ENCODE measurements at places on chromosomes 6 and 20.

GRCh38 chr20:5172903-5173463 is 46.2 kb downstream of the CDS2 start:
- DNase-seq, result no peak

- no peak for DNase-seq
Observed at GRCh38 chr20:58524814-58525213, 9.6 kb upstream of the APCDD1L start.

GRCh38 chr20:22581437-22582385 is 2.7 kb downstream of the FOXA2 start:
- DNase-seq, result peak; percentile 84

DNA sequence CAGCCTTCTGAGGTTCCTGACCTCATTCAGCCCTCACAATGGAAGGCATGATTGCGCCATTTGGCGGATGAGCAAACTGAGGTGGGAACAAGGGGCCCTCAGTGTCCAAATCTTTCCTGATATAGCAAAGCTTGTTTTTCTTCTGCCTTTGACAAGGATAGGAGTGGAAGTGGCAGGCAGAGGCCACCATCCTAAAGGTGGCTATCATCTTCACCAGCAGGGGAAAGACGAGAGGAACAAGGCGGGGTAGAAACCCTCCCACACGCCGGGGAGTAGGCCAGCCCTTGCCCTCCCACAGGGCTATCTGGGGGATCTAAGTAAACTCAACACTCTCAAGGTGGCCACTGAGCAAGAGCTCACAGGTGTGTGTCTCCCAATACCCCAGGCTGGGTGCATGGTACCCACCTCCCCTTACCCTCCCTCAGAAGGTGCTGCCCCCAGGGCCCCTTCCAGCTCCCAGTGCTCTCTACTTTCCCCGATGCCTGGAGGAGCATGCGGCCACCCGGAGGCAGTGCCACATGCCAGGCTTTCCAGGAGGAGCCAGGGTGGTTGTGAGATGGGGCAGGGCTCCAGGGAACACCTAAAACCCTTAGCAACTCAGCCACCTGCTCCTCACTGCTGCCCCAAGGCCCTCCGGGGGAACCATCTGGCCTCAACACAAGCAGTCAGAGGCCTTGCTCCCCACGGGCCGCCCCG is 11.2 kb downstream of the SPDEF start:
- peak; percentile 96 for DNase-seq

DNA sequence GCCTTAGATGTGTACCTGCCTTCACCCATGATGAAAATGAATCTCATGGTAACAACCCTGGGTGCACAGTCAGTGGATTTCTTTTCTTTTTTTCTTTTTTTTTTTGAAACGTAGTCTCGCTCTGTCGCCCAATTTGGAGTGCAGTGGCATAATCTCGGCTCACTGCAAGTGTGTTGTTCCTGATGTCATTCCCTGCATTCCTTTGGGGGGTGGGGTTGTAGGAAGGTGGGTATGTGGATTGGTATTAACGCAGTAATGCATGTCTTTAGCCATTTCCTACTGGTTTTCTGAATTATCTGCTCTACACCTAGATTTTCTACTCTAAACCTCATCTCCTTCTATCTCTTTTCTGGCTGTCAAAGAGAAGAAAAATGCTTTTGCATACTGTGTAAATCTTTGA is 146.6 kb downstream of the RNF144B start:
- DNase-seq, result no peak

DNA sequence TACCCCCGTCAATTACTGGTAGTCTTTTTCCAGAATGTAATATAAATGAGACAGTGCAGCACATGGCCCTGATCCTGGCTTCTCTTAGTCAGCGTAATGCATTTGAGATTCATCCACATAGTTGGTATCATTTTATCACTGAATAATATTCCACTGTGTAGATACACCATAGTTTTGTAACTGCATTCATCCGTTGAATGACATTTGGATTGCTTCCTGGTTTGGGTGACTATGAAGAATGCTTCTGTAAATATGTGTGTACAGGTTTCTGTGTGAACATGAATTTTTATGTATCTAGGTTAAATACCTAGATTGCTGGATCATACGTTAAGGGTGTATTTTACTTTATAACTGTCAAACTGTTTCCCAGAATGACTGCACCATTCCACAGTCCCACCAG is 62.6 kb upstream of the STMND1 start:
- no peak for DNase-seq

DNA sequence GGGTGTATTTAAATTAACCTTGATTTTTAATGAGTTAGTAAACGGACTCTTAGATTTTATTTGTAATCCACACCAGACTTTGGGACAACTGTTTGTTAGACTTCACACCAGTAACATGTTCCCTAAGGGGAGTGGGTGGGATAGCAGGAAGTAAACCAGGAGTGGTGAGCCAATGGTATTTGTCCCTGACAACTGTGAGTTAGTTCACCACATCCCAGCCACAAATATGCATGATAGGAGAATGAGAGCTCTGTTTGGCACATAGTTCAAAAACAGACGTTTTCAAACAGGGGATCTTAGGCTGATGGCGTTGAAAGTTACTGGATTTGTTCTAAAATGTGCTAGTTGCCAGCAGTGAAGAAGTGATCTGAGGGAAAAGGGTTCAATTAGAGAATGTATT is 18.7 kb upstream of the COL10A1 start:
- DNase-seq, result no peak

Data from NCI-H69 (cell line).